ENCODE measurements at places on chromosomes 2 and 18.
A peak's percentile ranks its signal among the peaks of the same experiment; 100 is the strongest.

DNA sequence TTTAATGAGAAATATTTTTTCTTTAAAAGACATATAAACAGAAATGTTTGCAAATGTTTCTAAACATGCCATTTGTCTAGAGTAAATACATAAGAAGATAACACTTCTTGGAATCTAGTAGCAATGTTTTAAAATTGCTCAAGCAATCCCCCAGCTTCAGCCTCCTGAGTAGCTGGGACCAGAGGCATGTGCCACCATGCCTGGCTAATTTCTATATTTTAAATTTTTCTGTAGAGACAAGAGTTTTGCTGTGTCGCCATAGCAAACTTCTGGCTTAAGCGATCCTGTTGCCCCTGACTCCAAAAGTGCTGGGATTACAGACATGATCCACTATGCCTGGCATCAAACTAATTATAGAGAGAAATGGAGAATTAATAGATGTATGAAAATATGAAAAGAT lies 14.6 kb upstream of the MBD2 start:
- no peak for DNase-seq

DNA sequence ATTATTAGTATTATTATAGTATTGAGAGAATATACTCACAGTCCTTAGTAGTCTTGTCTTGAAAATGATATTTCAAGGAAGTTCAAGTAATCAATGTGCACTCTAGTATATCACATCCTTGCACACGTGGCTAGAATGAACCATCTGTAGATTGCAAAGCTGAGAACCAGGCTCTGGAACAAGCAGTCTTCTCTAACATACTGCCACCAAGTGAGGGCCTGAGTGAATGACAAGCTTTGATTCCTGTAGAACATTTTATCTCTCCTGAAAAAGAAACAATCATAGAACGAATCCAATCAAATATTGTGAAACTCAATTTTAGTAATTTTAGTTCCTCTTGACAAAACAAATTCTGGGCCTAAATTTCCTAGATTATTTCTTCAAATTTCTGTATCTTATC lies 55.3 kb upstream of the SULT1C3 start:
- DNase-seq, result peak; percentile 25

DNA sequence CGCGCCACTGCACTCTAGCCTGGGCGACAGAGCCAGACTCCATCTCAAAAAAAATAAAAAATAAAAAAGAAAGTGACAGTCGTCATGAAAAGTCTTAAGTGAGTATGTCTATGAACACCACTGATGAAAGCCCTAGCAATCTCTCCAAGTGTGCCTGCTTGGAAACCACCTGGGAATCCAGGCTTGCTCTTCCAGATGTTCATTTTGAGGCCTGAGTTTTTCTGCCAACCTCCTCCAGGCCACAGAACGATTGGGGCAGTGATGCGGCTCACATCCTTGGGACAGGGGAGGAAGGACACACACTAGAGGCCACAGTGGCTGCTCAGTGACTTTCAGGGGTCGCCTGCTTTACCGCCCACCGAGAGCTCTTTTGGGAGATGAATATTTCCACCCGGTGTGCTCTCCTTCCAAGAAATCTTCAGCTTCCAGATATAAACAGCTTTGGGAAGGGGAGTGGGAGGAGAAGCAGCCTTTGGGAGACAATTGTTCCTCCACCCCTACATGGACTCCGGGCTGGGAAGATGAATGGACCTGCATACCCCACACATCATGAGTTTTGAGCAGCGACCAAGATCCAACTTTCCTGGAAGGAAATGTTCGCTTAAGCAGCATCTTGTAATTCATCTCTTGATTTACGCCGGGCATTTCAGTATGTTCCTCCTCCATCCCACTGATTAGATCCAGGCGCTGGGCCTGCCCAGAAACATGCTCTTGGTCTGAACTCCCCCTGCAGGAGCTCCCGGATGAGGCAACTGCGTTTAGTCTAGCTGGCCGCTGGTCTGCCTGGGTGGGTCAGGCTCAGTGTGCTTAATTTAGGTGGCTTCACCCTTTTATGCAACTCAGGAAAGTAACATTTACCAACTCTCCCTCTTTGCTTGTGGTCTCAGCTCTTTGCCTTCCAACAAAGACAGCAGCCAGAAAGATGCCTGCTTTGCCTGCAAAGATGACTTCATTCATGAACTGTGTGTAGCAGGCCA lies 6.2 kb upstream of the ARMC9 start:
- peak; percentile 72 for DNase-seq

GRCh38 chr2:148721520-148721931 lies 77.0 kb downstream of the EPC2 start:
- peak; percentile 2 for DNase-seq

DNA sequence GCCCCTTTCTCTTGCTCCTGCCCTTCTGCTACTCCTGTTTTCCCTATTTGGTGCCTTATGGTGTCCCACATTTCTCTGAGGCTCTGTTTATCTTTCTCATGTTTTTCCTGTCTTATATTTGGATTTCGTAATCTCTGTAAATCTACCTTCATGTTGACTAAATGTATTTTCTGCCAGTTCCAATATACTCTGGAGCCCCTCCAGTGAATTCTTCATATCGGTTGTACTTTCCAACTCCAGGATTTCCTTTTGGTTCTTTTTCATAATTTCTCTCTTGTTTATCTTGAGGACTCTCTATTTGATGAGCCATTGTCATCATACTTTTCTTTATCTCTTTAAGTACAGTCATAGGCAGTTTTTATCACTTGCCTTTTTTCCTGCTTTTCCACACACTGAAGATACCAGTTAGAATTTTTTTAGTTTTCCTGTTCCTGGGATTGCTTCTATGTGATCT lies 19.1 kb downstream of the SCLY start:
- DNase-seq, result no peak

- no peak for DNase-seq
These were observed 104.1 kb downstream of the DDX1 start for GRCh38 chr2:15695582-15696330.

GRCh38 chr2:226799976-226800940 lies 638 bp upstream of the IRS1 start:
- no peak for DNase-seq

GRCh38 chr2:214077727-214078126 lies 333.1 kb upstream of the VWC2L start:
- no peak for DNase-seq

- no peak for DNase-seq
These were observed 16.8 kb upstream of the CRIM1 start for GRCh38 chr2:36338827-36339145.

- DNase-seq, result no peak
These were observed 6.2 kb downstream of the DAW1 start for GRCh38 chr2:227877421-227878310.

DNA sequence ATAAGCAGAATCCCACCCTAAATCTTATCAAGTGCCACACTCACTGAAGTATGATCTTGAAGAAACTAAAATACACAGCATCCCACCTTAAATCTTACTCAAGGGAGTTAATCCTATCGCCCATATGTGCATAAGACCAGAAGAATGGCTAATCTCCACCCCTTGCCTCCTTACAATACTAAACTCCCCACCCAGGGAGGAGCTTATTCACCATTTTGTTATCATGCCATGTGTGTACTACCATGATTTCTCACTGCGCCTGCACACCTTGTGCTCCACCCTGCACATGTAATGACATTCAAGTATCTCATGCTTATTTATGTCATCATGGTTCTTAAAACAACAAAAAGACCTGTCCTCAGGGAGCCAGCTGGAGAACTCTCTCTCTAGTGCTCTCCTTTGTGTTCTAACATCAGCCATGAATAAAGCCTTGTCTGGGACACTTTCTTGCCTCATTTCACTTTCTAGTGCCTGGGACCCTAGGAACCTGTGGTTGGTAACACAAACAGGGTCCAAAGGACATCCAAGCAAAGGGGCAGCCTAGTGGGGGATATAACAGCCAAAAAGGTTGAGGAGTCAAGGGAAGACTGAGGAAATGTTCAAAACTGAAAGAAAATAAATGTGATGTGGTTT lies 87.4 kb downstream of the SLC66A3 start:
- DNase-seq, result no peak

- DNase-seq, result no peak
These were observed 30.2 kb upstream of the SCLY start for GRCh38 chr2:238030422-238031155.

- DNase-seq, result no peak
These were observed 498.6 kb downstream of the TXNL1 start for GRCh38 chr18:56139792-56140254.

- no peak for DNase-seq
These were observed 65.8 kb upstream of the EDAR start for GRCh38 chr2:109054865-109055264.

GRCh38 chr18:28161608-28162599 lies 15.0 kb downstream of the CDH2 start:
- no peak for DNase-seq

DNA sequence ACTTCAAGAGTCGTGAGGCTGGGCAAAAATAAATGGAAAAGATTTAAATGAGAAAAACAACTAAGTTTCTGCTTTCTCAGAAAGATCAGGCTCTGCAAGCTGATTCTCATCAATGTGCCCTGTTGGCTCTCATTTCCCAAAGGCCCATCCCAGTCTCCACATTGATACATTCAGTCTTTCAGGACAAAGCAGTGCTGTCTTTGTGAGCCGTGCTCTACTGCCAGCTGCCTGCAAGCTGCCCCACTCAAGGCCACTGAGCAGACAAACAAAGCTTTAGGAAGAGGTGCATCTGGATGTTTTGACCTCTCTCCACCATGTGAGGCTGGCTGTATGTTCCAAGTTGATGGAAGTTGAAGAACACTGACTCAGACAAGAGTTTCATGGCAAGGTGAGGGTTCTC lies 48.8 kb downstream of the FSHR start:
- DNase-seq, result no peak

GRCh38 chr2:102187496-102188150 lies 800 bp downstream of the IL1RL2 start:
- DNase-seq, result no peak

DNA sequence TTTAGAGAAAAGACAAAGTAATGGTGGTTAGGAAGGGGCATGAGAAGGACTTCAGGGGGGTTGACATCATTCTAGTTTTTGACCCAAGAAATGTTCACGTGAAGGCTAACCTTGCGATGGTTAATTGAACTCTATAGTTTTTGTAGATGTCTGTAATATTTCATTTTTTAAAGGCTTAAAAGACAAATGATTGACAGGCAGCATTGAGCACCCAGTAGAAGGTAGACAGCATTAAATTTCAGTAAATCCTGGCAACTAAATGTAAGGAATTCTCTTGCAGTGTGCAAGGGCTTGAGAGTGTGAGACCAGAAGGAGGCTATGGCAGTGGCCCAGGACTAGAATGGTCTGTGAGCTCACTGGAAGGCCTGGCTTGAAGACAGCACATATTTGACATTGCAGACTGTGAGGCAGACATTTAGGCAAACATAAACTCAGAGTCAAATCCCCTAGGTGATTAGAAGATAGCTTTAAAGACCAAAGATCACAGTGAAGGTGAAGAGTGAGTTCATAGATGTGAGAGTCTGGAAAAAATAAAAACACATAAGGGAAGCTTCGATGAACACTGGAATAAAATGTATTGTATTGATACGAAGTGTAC lies 100.1 kb upstream of the MAP4K4 start:
- no peak for DNase-seq

DNA sequence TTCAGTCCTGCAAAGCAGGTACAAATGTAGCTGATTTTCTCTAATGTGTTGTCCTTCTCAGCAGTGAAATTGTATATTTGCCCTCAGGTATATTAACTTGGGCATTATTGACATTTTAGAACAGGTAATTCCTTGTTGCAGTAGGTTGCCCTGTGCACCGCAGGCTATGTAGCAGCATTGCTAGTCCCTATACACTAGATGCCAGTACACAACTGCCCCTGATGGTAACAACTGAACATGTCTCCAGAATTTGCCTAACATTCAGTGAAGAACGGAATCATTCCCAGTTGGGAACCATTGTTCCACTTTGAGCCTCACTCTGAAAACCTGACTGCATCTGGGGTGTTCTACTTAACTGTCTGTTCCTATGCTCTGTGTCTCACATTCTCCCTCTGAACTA lies 23.1 kb upstream of the TFPI start:
- DNase-seq, result no peak

GRCh38 chr18:77201506-77201905 lies 48.1 kb upstream of the GALR1 start:
- DNase-seq, result no peak

GRCh38 chr2:195407783-195408182 lies 249.2 kb upstream of the SLC39A10 start:
- DNase-seq, result no peak

GRCh38 chr2:231557571-231558217 lies 27.4 kb upstream of the NMUR1 start:
- peak; percentile 86 for DNase-seq

DNA sequence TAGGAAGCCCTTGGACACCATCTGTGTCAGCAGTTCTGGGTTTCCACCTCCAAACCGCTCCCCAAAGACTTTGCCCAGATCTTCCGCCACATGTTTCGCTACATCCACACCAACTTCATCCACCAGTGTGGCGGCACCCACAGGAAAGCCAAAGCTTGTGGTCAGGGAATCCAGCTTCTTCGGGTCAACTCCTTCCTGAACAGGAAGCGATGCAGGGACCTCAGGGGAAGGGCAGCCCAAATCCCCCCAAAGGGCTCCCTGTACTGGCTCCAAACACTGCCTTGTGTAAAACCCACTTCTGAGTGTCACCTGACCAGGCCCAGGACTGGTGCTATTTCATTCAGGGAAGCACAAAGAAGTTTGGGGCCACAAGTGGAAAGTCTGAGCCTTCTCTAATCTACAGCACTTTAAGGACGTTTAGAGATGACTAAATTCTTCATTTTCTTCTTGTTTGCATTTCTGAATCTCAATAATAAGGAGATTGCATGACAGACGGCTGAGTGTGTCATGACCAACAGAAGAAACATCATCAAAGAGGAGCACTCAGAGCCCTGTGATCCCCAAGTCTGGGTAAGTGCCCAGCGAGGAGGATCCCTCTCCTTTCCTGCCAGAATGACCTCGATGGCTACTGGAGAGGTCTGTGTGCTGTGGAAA lies 20.8 kb downstream of the GAREM2 start:
- no peak for DNase-seq

- no peak for DNase-seq
These were observed 13.6 kb upstream of the CXCR4 start for GRCh38 chr2:136131484-136131960.

GRCh38 chr2:178807227-178808008 lies at the start of gene TTN:
TTN (minus strand) TSS chr2:178807423; CDS start chr2:178804642, 2,781 bp downstream.
- DNase-seq, result no peak

DNA sequence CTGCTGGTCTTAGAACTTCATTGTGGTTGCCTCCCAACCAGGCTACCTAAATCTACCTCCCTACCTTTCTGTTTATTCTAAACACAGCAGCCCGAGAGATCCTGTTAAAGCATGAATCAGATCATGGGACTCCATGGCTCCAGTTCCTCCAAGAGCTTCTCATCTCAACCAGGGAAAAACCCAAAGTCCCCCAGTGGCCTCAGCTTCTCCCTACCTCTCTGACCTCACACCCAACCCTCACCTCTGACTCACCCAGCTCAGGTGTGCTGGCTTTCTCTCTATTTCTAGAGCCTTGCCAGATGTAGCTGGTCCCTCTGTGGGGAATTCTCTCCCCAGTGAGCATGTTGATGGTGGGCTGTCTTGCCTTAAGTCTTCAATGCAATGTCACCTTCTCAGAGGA lies 93.8 kb upstream of the COPS8 start:
- DNase-seq, result no peak

Measured in NCI-H510A treated with DMSO at 0.1 percent for 48 hours (cell line).